Right lung (tissue), 10 donors: ENCODE measurements at places on chromosomes 11 and 22. TPM values are rescaled to one million over a fixed set of nuclear protein-coding genes. Genes with fewer than 3 reads are reported as not detected.

GRCh38 chr22:30882184-30882717, 86.3 kb downstream of the MORC2 start:
- no peak for DNase-seq

GRCh38 chr11:3929232-3929631, 73.8 kb downstream of the STIM1 start:
- no peak for DNase-seq

GRCh38 chr11:16359369-16359768, 3.0 kb upstream of the SOX6 start:
- DNase-seq, result no peak

- DNase-seq, result no peak
Measured at GRCh38 chr11:67433536-67434394, 3.7 kb downstream of the PTPRCAP start.

- no peak for DNase-seq
Measured at GRCh38 chr11:59573216-59573615, 42.4 kb downstream of the OSBP start.

- no peak for DNase-seq
Measured at GRCh38 chr11:69387409-69387885, 93.5 kb downstream of the MYEOV start.

- DNase-seq, result no peak
Measured at GRCh38 chr11:27673979-27674663, 26.1 kb downstream of the BDNF start.

DNA sequence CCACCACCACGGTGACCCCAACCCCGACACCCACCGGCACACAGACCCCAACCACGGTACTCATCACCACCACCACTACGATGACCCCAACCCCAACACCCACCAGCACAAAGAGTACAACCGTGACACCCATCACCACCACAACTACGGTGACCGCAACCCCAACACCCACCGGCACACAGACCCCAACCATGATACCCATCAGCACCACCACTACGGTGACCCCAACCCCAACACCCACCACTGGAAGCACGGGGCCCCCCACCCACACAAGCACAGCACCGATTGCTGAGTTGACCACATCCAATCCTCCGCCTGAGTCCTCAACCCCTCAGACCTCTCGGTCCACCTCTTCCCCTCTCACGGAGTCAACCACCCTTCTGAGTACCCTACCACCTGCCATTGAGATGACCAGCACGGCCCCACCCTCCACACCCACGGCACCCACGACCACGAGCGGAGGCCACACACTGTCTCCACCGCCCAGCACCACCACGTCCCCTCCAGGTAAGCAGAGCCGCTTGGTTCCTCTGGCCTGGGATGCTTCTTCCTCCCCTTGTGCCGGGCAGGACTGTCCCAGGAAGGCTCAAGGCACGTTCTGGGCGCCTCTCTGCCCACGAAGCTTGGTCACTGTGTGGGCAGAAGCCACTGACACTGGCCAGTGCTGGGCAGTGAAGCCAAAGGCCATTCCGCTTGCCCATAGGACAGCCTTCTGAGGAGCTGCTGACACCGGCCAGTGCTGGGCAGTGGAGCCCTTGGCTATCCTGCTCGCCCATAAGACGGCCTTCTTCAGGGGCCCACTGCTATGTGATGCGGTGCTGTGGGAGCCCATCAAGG, 25.1 kb downstream of the MUC2 start:
- DNase-seq, result no peak

DNA sequence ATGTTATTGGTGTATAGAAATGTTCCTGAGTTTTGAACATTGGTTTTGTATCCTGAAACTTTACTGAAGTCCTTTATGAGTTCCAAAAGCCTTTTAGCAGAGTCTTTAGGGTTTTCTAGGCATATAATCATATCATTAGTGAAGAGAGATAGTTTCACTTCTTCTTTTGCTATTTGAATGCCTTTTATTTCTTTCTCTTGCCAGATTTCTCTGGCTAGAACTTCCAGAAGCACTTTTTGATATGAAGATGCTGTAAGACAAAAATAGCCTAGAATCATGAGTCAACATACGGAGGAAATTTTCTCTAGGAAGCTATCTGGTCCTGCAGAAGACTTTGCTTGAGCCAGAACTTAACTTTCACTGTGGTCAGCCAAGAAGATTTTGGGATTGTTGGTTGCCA, 86.7 kb upstream of the IZUMO1R start:
- no peak for DNase-seq

DNA sequence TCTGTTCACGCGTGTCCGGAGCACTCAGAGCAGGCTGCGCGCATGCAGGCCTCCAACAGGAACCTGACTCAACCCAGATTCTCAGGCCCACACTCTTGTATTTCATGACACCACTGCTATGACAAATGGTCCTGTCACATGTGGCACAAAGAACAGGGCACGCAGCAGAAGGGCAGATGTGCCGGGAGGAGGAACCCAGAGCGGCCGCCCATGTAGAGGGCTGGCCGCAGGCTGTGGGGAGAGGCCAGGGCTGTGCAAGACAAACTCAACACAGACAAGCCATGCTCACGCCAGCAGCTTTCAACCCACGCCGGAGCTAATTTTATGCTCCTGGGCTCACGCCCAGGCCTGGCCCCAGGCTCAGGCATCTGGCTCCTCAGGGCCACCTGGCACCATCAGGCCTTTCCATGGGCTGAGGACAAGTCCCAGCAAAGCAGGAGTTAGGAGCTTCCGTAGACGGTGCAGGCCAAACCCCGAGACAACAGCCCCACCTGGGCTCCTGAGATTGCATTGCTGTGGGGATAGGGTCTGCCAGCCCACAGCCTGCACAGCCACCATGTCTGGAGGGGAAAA, 40.0 kb downstream of the DUSP8 start:
- no peak for DNase-seq

DNA sequence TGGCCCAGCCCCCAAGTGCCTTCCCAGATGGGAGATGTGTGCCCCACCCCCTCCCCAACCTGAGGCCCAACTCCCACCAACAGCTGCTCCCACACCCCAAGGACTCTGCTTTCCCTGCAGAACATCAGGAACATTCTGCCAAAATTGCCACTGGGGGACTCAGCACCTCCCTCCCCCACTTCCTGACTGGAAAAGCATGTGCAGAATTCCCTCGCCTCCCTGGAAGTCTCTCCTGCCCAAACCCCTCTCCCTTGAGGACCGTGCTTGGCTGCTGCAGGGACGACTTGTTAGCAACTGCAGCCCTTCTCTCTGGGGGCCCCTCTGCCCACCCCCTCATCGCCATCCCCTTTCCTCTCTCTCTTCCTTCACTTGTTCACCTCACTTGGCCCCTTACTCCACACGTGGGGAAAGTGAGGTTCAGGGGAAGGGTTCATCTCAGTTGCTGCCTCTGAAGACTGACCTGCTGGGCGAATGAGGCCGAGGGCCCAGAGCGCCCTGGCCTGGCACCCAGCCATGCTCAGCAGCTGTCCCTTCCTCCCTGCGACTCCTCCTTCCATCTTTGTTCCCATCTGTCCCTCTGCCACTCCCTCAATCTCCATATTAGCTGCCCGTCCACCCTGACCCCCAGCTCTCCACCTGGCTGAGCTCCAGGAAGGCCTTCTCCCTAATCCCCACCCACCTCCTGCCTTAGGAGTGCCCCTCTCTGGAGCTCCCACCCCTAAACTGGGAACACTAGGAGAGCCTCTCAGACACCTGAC, 105.1 kb downstream of the CHST1 start:
- DNase-seq, result no peak

GRCh38 chr11:125663910-125664309, 16.7 kb downstream of the ACRV1 start:
- DNase-seq, result no peak

DNA sequence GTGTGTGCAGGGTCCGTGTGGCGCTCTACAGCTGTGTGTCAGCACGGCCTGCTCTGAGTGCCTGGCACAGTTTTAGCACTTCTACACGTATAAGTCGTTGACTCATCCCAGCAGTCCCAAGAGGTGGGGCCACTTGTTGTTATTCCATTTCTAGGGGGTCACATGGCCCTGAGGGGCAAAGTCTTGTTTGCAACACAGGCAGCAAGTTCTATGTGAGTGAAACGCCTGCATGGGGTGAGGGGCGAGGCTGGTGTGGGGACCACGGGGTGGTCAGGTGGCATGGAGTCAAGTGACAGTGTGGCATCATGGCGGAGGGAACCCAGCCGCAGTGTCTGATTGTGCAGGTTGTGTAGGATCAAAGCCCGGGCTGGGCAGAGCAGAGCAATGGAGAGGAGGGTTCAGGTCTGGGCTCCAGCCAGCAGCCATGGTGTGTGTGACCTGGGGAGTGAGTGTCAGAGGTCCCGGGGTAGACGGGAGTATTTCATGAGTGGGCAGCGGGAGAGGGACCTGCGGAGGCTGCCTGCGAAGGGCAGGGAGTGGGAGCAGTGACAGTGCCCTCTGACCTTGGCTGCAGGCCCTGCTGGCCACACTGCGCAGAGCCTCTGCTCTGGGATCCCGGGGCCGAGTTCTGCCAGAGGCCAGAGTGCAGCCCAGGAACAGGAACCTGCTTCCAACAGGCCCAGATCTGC, 27.9 kb downstream of the SHANK3 start:
- no peak for DNase-seq

- no peak for DNase-seq
Measured at GRCh38 chr11:10591741-10592140, 23.3 kb upstream of the LYVE1 start.

GRCh38 chr11:93840981-93841380, 9.4 kb downstream of the VSTM5 start:
- DNase-seq, result no peak

DNA sequence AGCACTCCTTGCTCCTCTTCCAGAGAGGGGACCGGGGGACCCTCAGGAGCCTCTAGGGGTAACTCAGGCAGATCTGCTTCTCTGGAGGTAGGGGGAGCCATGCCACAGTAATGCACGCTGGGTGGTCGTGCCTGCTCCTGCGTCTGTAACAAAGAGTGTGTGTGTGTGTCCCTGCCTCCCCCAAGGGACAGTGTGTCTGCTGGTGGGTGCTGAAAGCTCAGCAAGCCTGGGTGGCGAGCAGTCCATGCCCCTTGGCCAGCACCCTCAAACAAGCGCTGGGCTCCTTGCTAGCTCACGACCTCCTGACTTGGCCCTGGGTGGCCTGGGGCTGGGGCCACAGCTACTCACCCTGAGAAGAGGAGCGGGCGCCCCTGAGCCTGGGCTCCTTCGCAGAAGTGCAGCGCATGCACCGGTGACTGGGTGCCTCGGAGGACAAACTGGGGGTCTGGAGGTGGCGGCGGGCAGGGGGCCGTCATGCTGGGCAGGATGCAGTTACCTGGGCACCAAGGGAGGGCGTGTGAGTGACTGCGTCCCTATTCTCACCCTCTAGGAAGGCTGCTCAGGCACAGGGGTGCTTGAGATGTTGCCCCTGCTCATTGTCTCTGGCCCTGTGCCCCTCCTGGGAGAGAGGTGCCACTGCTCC, 33.7 kb downstream of the GNB1L start:
- DNase-seq, result no peak

GRCh38 chr11:117544130-117544800, 216.6 kb downstream of the CEP164 start:
- DNase-seq, result no peak

DNA sequence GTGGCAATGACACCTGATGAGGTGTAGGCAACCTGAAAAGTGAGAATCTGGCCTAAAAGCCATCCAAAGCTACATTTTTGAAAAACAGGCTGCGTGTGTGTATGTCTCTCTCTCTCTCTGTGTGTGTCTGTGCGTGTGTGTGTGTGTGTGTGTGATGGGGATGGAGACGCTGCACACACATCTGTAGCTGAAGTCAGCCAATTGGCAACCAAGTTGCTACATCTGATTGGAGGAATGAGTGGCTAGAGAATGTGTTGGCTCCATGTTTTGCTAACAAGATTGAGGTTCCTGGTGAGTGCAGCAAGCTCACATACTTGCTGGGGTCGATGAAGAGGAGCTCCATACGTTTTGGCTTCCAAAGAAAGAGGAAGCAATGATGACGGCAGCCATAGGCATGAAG, 311.4 kb upstream of the NCAM1 start:
- no peak for DNase-seq

- DNase-seq, result peak; percentile 82
Measured at GRCh38 chr11:12110201-12110713, at the start of gene MICAL2. TSS of gene MICAL2 (plus strand) at chr11:12110590. CDS start at chr11:12162156, 51,566 bp downstream.

DNA sequence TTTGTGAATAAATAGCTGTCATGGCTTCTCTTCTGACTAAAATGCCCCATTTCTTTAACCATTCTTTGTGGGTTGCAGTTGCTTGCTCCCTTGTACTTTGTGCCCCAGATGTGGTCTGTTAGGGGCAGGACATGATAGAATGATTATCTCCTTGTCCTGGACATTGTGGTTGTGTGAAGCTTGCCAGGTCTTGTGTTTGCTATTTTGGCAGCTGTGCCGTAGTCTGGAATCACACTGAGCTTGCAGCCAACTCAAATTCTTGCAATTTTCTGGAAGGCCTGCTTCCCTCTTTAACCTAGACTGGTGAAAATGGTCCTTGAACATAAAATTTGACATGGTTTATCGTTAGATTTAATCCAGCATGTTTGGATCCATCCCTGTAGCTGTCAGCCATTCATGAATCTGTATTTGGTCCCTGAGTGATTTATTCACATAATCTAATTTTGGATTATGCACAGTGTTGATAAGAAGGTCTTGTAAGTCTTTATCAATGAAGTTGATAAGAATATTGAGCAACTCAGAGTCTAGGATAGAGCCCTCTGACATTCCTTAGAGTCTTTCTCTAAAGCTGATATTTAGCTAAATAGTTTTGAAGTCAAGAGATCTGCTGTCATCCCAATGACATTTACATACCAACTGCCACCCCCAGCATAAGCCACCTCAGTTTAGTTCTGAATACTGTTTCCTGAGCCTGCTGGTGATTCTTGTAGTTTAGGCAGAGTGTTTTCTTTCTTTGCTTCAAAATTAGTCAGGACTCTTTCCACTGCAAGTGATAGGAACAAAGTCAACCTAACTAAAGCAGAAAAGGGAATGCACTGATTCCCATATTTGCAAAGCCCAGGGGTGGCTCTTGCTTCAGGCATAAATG, 9.8 kb downstream of the SPON1 start:
- DNase-seq, result no peak

DNA sequence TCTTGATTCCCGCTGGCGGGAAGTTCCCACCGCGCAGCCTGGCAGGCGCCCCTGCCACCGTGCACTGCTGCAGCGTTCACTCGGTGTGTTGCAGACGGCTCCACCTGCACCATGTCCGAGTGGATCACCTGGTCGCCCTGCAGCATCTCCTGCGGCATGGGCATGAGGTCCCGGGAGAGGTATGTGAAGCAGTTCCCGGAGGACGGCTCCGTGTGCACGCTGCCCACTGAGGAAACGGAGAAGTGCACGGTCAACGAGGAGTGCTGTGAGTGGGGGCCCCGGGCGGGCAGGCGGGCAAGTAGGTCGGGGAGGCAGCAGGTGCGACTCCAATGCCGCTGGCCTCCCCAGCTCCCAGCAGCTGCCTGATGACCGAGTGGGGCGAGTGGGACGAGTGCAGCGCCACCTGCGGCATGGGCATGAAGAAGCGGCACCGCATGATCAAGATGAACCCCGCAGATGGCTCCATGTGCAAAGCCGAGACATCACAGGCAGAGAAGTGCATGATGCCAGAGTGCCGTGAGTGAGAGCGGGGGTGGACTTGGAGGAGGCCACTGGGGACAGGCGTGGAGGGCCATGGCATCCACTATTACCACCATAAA, 99.7 kb downstream of the RRAS2 start:
- no peak for DNase-seq

- no peak for DNase-seq
Measured at GRCh38 chr11:58046231-58046630, 15.5 kb downstream of the OR6Q1 start.

- no peak for DNase-seq
Measured at GRCh38 chr11:128511712-128512111, 75.6 kb downstream of the ETS1 start.

Gene F2
- 2.1 TPM for polyA plus RNA-seq

Gene SYT8
- polyA plus RNA-seq, result 1.2 TPM

Gene KBTBD4
- 20.5 TPM for polyA plus RNA-seq

Gene MIOX
- polyA plus RNA-seq, result 0.08 TPM

Gene CD82
- 36.7 TPM for polyA plus RNA-seq

Gene SORL1
- polyA plus RNA-seq, result 30.0 TPM

Gene MS4A4E
- polyA plus RNA-seq, result 2.7 TPM

Gene TRIM22
- polyA plus RNA-seq, result 38.0 TPM
